ENCODE measurements at places on chromosomes 5 and 9.

DNA sequence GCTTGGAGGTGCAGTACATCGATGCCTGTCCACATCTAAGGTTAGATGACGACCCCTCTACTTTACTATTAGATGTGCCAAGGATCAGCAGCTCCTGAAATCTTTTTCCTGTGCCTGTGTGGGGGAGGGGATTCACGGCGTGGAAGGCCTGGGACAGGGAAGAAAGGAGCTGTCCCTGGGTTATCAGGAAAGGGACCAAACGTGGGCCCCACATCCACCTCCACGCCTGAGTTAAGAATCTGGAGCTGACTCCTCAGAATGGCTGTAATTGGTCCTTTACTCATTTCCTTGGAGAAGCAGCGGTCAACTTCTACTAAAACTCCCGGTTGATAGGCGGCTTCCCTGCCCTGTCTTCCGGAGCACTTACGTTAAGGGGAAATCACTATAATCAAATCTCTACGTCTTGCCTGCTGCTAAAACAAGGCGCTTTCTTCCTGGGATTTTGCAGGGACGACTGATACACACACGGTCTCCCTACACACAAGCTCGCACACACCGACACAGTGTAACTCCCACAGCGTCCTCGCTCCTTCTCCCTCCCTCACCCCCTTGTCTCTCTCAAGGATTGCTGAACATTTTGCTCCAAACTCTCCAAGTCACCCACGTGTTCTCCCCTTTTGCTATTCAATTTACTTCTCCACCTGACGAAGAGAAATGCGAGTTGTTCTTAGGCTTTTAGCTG, 1.4 kb downstream of the PDE4D start:
- DNase-seq, result no peak

- DNase-seq, result no peak
Observed at GRCh38 chr5:131223751-131224386, 40.0 kb upstream of the CDC42SE2 start.

- no peak for DNase-seq
Observed at GRCh38 chr5:50823568-50823967, 157.1 kb downstream of the PARP8 start.

- DNase-seq, result no peak
Observed at GRCh38 chr5:78486218-78486617, 125.8 kb downstream of the SCAMP1 start.

GRCh38 chr5:124079062-124079461, 567.1 kb downstream of the CSNK1G3 start:
- DNase-seq, result no peak

DNA sequence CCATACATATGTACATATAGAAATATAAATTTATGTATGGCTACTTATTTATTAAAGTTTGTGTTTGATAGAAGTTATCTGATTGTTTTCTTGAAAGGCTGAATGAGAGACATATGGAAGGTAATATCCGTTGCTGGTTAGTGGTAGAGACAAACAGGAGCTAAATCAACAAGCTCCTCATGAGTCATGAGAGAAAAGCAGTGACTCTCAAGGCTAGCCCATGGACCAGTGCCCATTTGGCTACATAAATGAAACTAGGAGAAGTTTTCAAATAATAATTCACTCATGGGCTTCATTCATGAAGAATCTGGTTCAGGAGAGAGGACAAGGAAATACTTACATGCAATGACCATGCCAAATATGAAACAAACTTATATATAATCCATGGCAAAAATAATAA, 504.5 kb upstream of the ITGA1 start:
- DNase-seq, result no peak

DNA sequence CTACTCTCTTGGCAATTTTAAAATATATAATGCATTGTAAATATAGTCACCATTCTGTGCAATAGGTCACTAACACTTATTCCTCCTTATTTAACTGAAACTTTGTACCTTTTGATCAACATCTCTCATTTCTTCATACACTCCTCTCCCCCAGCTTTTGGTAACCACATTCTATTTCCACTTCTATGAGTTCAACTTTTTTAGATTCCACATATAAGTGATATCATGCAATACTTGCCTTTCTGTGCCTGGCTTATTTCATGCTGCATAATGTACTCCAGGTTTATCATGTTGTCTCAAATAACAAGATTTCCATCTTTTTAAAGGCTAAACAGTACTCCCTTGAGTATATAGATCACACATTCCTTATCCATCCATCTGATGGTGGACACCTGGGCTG, 188.8 kb downstream of the NXNL2 start:
- peak; percentile 8 for DNase-seq

DNA sequence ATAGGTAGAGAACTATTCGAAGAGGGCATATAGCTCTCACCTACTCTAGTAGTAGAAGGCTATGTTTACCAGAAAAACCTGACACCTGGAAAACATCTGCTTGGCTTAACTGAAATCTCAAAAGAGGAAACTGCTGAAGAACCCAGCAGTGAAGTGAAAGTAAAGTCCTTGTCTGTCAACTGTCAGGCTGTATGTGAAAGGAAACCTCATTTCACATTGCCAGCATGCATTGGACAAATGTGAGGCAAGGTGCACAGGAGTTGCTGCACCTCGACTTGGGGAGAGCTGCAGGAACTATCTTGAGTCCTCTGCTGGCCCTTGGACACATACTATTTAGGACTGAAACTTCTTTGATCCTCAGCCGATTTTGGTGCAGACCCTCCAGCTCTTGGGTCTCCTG, 53.3 kb downstream of the NREP start:
- no peak for DNase-seq

GRCh38 chr5:96652769-96653454, 9.3 kb upstream of the CAST start:
- DNase-seq, result peak; percentile 75

DNA sequence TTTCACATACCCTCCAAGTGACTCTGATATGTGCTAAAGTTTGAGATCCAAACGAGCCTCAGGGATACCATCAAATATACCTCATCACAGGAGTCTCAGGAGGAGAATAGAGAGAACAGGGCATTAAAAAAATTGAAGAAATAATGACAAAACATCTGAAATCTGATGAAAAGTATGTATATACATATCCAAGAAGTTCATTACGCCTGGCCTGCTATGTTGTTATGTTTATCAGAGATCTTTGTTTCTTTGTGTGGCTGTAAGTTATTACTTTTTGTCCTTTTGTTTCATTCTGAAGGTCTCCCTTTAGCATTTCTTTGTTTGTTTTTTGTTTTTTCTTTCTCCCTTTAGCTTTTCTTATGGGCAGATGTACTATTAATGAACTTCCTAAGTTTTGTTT, 2.5 kb upstream of the CCL19 start:
- no peak for DNase-seq

DNA sequence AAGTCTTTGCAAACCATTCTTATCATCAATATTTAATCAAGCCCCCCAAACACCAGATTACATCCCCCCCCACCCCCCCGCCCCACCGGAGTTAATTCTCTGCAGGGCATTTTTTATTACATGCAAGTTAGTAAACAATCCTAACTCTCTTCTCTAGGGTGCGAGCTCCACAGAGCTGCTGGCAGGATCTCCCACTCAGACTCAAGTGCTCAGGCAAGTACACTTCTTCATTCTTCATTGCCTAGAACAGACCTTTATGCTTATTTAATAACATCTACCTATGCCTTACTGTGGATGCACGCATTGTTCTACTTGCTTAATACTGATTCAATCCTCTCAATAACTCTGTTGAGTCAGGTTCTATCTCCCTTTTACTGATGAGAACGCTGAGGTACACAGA, 9.9 kb downstream of the SAXO1 start:
- DNase-seq, result no peak

- DNase-seq, result no peak
Observed at GRCh38 chr9:113298311-113298710, 4.9 kb downstream of the RNF183 start.

GRCh38 chr5:61279725-61280124, 52.3 kb upstream of the ZSWIM6 start:
- peak; percentile 41 for DNase-seq

GRCh38 chr5:122077366-122078115, 518 bp downstream of the LOX start:
- DNase-seq, result no peak

- DNase-seq, result no peak
Observed at GRCh38 chr5:129658801-129659200, 89.1 kb upstream of the MINAR2 start.
